ENCODE measurements at places on chromosomes 6 and 20. TPM values are rescaled to one million over a fixed set of nuclear protein-coding genes. Genes with fewer than 3 reads are reported as not detected.

DNA sequence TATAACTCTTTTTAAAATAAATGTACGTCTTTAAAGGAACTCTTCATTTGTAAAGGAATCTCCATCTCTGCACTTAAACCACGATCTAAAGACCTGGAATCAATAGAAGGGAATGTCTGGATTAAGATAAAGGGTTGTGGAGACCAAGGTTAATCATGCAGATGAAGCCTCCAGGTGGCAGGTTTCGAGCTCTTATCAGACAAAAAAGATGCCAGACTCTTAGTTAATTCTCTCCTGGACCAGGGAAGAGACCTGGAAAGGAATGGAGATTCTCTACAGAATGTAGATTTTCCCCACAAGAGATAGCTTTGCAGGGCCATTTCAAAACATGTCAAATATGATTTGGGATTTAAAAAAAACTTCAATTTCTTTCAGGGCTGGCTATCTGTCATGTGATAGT lies 71.5 kb upstream of the SSTR4 start:
- peaks cover 11% of the 10 kb centered on the region for H3K27me3 ChIP-seq
- no peaks in the 10 kb centered on the region for H3K36me3 ChIP-seq
- H3K27ac ChIP-seq, result no peak overlapping the region
- DNase-seq, result no peak

The FOXO3 gene
- total RNA-seq, result 34.1 TPM

The OR5V1 gene
- total RNA-seq, result not detected

- peaks cover 8% of the 10 kb centered on the region for H3K36me3 ChIP-seq
- H3K4me3 ChIP-seq, result no peak overlapping the region
- no peak for DNase-seq
- H3K27me3 ChIP-seq, result no peaks in the 10 kb centered on the region
- H3K4me1 ChIP-seq, result peaks cover 29% of the 10 kb centered on the region
Measured at GRCh38 chr6:16403831-16404230, 165.4 kb downstream of the GMPR start.

The DNAH8 gene
- 0.05 TPM for total RNA-seq

GRCh38 chr6:127518710-127519468 lies at the start of gene MTCL3:
Gene MTCL3 (minus strand): TSS chr6:127519335.
- peaks cover 32% of the 10 kb centered on the region for H3K4me1 ChIP-seq
- H3K36me3 ChIP-seq, result peaks cover 2% of the 10 kb centered on the region
- peak within 1 kb of the TSS; percentile 37 for H3K27ac ChIP-seq
- peaks cover 35% of the 10 kb centered on the region for H3K27me3 ChIP-seq

Measured in T-helper 17 cell (primary cell).